ENCODE measurements at places on chromosomes 11 and 22.

GRCh38 chr11:73318501-73319011 lies 10.5 kb downstream of the ARHGEF17 start:
- no peak for DNase-seq

- DNase-seq = no peak
Measured at GRCh38 chr22:28112548-28113043, 193.5 kb upstream of the PITPNB start.

GRCh38 chr11:122628810-122629555 lies 26.5 kb upstream of the UBASH3B start:
- no peak for DNase-seq

- DNase-seq = no peak
Measured at GRCh38 chr11:85276332-85276731, 350.8 kb downstream of the DLG2 start.

- no peak for DNase-seq
Measured at GRCh38 chr11:69893631-69894030, 74.4 kb upstream of the FGF3 start.

GRCh38 chr11:126083829-126084607 lies 21.4 kb upstream of the CDON start:
- DNase-seq = no peak

DNA sequence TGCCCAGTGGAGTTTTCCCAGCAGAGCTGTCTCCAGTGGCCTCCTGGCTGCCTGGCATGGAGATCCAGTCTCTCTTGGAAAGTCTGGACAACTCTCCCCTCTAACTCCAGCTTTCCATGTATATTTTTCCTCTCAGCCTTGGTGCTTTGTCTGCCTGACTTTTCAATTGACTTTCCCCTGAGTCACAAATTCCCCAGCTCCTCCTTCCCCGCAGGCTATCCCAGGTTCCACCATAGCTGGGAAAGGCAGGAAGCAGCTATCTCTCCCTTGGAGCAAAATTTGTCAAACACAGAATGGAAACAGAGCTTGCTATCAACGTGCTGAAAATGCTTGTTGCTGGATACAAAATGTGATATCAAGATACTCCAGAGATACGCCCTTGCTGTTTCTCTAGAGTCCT lies 384.8 kb downstream of the TMEM135 start:
- no peak for DNase-seq

DNA sequence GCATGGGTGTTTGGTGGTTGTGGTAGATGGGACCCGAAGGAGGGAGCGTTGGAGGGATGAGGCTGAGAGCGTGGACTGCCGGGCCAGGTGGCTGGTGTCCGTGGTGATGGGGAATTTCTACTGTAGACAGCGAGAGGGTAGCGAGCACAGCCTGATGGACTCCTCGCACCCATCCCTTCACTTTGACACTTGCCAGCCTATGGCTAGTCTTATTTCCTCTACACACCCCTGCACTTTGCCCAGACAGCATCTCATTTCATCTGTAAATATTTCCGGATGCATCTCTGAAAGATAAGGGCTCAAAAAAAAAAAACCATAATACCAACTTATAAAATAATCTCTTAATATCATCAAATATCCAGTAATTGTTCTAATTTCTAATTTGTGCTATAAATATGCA lies 5.8 kb downstream of the OMP start:
- no peak for DNase-seq

DNA sequence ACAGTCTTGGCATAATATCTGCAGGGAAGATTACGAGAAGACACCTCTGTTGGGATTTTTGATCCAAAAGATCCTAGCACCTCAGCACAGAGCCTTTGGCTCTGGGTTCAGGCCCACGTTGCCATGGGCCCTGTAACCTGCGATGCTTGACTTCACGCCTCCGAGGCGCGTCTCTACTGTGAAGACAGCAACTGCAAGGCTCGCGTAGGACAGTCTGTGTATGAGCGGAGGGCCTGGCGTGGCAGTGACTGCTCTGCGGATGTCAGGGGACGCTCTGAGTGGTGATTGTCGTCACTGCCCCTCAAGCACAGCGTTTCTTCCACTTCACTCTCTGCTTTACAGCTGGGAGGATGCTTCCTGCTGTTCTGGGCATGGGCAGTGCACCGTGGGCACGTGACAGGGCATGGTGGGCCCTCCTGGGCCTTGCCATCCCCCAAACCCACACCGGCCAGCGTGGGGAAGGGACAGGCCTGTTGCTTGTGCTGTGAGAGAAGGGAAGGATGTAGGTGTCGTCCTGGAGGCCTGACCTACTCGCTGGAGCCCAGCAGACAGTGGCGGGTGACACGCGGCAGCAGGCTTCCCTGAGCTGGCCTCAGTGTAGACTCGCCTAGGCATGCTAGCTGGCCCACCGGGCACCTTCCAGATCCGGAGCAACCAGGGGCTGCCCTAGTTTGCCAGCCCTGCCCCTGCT lies 26.5 kb downstream of the GLB1L2 start:
- DNase-seq = no peak

GRCh38 chr11:82771781-82772180 lies 38.1 kb upstream of the FAM181B start:
- no peak for DNase-seq

- DNase-seq = peak; percentile 68
Measured at GRCh38 chr11:76805206-76805913, 22.2 kb downstream of the TSKU start.

GRCh38 chr11:28106353-28107043 lies 1.5 kb downstream of the KIF18A start:
- no peak for DNase-seq

DNA sequence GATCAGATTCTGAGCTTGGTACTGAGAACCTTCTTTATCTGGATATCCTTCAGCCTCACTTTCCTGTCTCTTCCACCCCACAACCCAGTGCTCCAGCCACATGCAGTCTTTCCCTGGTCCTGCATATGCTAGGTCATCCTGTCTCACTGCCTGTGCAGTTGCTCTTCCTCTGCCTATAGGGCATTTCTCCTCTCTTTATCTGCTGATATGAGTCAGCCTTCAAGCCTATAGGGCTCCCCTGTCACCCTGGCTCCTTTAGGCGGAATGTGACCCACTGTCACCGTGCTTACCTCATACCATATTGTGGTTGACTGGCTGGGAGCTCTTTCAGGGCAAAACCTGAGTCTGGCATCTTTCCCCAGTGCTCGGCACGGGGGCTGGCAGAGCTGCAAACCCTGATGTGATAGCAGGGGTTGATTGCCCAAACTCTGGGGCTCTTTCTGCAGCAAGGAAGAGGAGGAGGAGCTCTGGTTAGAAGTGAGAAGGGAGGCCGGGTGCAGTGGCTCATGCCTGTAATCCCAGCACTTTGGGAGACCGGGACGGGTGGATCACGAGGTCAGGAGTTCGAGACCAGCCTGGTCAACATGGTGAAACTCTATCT lies 26.3 kb downstream of the MEI1 start:
- DNase-seq = no peak

GRCh38 chr11:78690352-78690987 lies 115.8 kb upstream of the NARS2 start:
- DNase-seq = no peak

DNA sequence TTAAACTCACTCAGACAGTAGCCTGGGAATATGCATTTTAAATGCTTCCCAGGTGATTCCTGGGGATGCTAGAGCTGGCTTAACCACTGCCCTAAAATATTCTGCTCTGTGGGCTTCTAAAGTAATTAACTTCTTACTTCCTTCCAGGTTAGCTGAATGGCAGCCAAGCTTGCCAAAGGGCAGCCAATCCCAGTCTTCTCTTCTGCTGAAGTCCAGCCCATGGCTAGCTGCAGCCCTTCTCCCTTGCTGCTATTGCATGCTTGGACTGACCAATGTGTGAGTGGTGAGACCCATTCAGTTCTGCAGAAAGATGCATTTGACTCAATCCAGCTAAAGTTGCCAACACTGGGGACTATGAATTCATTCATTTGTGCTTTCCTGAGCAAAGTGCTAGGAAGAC lies 411.9 kb downstream of the SOX6 start:
- peak; percentile 33 for DNase-seq

- no peak for DNase-seq
Measured at GRCh38 chr11:3641701-3642070, at the start of gene ART5. ART5 (minus strand) TSS chr11:3641992; CDS start chr11:3641862, 130 bp downstream.

GRCh38 chr22:41347066-41347859 lies 34.5 kb upstream of the TEF start:
- no peak for DNase-seq

DNA sequence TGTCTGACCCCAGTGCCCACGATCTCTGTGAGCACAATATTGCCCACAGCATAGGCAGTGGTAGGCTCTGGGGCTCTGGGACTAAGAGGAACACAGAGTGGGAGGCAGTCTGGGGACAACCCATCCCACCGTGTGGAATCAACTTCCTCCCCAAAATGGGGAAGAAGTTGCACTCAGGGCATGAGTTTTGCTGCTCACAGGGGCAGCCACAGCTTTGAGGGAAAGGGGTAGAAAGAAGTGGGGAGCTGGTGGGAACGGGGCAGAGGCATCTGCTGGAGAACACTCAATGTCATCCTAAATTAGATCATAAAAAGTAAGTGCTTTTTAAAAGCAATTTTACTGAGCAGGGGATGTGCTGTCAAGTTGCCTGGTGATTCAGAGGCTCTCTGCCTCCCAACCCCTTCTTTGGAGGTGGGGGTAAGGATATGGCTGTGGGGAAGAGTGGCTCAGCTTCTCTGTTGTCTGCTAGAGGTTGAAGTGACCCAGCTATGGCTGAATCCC lies 233.8 kb upstream of the NCAM1 start:
- no peak for DNase-seq

DNA sequence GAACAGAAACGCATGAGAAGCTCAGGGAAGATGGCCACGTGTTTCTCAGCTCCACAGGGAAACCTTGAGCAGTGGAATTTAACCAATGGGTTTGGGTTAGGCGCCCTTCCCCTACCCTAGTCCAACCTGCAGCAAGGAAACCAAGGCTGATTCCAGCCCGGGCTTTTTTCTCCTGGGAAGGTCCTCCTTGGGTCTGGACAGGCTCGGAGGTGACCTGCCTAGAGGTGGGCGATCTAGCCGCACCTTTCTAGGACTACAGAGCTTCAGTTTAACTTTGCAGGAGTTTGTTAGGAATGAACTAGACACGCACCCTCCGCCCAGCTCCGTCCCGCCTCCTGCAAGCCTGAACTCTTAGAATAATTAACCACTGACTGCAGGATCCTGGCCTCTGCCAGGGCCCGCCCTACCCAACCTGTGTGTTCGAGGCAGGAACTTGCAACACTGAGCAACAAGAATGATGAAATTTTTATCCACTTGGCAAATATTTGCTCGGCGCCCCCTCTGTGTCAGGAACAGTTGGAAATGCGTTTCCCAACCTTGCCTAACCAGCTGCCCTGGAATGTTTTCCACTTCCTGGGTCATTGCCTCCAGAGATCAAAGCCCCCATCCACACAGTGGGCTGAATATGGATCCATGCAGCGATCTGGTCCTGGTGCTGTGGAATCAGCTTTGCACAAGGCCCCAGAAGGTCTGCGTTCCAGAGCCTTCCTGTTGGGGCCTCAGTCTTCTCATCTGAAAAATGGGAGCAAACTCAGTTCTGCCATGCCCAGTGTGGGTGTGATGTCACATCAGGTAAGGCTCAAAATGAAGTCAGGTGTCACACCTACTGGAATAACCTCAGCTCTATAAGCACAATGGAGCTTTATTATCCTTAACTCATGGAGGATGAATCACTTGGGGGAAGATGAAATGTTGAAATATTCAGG lies 13.3 kb downstream of the MPST start:
- DNase-seq = peak; percentile 70

DNA sequence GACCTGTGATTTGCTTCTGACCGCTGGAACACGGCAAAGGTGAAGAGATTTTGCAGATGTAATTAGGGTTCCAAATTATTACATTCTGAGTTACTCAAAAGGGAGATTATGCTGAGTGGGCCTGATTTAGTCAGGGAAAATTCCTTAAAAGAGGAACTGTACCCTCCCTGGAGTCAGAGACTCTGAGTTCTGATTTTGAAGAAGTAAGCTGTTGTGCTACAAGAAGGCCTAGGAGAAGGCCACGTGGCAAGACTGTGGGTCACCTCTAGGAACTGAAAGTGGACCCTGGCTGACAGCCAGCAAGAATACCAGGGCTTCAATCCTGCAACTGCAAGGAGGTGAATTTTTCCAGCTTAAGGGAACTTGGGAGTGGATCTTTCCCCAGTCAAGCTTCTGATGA lies 45.3 kb downstream of the CHRDL2 start:
- DNase-seq = no peak

DNA sequence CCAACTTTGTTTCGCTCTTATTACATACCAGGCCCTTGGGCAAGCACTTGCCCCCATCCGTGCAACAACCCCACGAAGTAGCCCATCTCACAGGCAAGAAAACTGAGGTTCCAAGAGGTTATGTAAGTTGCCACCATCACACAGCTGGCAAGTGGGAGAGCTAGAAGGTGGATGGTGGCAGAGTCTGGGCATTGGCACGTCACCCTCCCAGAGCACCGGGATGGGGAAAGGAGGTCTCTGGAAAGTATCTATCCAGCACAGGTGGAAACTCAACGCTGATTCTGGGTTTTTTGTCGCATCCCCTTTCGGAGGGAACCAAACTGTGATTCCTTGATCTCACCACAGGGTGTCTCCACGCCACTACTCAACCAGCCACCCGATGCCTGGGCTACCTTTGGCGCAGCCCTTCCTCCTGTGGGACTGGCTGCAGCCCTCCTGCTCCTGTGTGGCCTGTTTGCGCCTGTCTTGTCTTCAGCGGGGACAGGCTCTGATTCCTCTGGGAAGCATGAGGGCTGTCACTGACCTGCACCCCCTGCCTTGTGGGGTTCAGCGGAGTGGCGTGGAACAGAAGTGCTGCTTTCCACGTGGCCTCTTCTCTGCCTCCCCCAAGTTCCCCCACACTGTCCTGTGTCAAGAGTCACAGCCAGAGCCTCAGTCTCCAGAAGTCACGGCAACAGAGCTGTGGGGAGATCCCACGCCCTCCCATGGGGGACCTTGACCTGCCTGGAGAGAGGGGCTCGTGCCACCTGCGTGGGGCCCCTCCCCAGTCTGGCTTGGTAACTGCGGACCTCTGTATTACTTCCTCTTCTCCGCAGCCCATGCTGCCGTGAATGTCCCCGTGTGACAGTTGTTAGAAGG lies 34.4 kb upstream of the TRIM29 start:
- DNase-seq = peak; percentile 79

DNA sequence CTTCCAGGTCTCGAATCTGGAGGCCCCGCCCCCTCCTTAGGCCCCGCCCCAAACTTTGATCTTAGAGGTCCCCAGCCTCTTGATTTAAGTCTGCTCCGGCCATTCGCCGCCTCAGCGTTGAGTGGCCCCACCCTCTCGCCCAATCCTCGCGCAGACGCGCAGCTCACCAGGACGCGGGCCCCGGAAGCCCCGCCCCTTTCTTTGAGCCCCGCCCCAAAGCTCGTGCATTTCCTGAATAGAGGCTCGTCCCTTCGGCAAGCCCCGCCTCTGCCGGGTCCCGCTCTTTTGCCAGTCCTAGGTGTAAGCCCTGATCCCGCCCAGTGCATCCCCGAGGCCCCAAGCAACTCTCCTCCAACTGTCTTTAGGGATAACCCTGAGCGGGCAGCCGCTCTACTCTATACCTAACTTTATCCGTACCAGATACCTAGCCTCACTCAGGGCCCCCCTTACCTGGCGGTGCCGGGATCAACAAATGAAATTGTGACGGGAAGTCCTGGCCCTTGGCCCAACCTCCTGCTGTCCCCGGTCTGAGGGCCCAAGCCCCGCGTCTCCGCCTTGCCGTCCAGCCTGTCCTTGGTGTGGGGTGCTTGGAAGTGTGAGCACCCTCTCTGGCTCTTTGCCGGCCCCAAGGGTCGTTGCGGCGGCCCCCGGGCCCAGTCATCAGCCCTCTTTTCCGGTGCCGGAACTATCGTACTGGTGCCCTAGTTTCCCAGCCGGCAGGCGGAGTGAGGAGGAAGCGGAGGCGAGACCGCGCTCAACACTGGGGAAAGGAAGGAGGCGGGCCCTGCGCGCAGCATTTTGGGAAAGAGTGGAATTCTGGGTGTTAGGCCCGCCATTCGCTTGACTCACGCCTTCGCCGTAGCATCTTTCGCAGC lies at the start of gene SNRPD3:
Gene SNRPD3 (plus strand): TSS at position 835 of the 875 bp plus-strand sequence. CDS start 1,676 bp downstream, outside the sequence.
- peak; percentile 100 for DNase-seq

GRCh38 chr11:35586222-35586621 lies 32.0 kb upstream of the FJX1 start:
- no peak for DNase-seq

Data from coronary artery (tissue), 2 donors.